Stimulated activated CD4-positive, alpha-beta T cell treated with anti-CD3 and anti-CD28 coated beads, Interleukin-12 subunit alpha, Interleukin-12 subunit beta, amount 100 ng/mL, for 4 hours (primary cell): ENCODE measurements at places on chromosomes 7 and 10.

- DNase-seq: peak; percentile 42
Measured at GRCh38 chr10:3192856-3193635, 20.5 kb upstream of the PITRM1 start.

GRCh38 chr7:16801111-16801542, 3.7 kb downstream of the AGR2 start:
- no peak for DNase-seq

DNA sequence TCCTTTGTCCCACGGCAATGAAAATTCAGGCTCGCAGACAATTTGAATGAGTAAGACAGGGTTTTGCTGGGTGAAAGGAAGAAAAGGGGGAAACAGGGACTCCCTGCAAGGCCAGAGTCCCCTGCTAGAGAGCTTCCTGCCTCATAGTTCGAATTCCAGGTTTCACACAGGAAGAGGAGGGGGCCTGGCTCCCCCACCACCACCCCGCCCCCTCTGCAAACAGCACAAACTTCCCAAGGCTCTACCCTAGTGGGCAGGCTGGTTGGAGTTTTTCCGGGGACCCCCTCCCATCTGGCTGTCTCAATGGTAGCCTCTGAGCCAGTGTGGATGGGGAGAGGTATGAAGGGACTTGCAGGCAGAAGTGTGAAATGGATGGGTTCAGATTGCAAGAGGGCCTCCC, 57.4 kb upstream of the NEBL start:
- DNase-seq: no peak

DNA sequence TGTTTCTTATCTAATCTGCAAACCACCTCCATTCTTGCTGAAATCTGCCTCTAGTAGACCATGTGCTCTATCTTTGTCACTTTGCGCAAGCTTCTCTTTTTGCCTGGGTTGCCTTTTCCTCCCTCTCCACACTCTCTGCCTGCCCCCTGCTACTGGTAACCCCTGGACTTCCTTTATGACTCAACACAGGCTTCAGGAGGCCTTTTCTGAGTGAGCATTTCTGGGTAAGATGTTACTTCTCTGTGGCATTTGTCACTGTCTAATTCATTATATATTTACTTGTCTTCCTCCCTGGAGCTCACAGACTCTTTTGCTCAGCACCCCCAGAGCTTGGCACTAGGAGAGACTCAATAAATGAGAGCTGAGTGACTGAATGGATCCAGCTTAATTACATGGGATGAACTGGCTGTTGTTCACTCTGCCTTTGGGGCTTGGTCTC, 8.4 kb downstream of the GOLGA7B start:
- no peak for DNase-seq

- DNase-seq: peak; percentile 80
Measured at GRCh38 chr10:119103903-119104653, at the start of gene DENND10. DENND10 (plus strand) TSS chr10:119104113; CDS start chr10:119104143, 30 bp downstream.

- no peak for DNase-seq
Measured at GRCh38 chr7:135747366-135747765, 1.2 kb downstream of the FAM180A start.

GRCh38 chr7:108454674-108455550, 1.3 kb downstream of the NRCAM start:
- DNase-seq: peak; percentile 4

- no peak for DNase-seq
Measured at GRCh38 chr7:33873981-33874750, 31.2 kb upstream of the BMPER start.

GRCh38 chr7:40945788-40946187, 757.1 kb downstream of the INHBA start:
- no peak for DNase-seq

DNA sequence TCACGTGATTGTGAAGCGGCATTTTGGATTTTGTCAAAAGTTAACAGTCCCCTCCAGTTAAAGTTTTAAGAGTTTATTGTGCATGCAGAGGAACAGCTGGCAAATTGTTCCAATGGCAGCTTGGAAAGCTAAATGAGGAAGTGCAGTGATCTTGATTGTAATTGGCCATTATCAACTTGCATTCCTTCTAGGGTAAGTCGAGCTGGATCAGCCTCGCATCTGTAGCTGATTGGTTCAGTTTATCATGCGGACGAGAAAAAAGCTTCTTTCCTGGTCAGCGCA, 566 bp downstream of the ZNF789 start:
- DNase-seq: no peak

DNA sequence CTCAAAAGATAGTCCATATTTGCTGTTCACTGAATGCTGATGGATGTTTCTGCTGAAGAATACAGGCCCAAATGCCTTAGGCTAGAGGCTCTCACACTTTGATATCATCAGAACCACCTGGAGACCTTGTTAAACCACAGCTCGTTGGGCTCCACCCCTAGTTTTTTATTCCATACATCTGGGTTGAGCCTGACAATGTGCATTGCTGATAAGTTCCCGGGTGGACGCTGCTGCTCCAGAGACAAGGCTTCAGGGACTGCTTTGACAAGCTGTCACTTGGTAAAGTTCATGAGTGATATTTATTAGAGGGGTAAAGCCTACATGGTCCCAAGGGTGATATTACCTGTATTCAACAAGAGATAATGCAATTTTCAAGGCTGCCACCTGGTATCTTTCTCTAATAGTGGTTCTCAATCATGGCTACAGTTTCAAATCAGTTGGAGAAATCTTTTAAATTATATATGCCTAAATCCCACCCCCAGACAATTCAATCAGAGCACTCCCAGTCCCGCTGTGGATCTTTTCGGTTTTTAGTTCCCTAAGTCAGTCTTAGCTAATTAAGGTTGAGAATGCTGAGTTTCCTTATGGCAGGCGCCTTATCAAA, 107.1 kb upstream of the GSDME start:
- DNase-seq: no peak

DNA sequence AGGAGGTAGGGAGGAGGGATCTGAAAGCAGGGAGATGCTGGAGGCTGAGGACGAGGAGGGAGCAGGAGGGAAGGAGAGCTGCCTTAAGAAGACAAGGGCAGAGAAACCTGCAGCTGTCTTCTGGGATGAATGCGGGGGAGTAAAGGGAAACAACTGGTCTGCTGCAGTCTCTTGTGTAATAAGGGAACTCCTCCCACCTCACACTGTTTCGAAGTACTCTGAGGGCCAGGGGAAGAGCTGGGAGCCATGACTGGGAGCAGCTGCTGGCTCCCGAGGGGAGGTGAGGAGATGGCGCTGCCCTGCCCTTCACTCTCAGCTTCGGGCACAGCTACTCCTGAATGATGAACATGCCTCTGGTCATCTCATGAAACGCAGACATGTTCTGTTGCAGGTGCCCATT, 65.1 kb downstream of the CLEC2L start:
- DNase-seq: no peak

GRCh38 chr7:31948029-31948428, 122.2 kb downstream of the PDE1C start:
- DNase-seq: no peak

DNA sequence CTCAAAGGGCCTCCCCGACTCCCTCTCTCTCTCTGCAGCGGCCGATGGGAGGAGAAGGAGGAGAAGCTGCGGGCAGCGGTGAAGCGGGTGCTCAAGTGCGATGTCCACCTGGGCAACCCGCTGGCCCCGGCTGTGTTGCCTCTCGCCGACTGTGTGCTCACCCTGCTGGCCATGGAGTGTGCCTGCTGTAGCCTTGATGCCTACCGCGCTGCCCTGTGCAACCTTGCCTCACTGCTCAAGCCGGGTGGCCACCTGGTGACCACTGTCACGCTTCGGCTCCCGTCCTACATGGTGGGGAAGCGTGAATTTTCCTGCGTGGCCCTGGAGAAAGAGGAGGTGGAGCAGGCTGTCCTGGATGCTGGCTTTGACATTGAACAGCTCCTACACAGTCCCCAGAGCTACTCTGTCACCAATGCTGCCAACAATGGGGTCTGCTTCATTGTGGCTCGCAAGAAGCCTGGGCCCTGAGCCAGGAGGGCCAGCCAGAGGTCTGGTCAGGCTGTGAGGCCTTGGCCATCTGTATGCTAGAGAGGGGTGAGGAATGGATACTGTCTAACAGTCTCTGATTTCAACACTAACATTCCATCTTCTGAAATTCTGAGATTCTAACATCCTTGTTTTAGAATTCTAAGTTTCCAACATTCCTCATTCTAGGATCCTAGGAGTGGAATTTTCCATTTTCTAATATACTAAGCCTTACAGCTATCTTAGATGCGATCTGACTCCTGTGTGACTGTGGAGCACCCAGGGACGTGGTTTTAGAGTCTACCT, 3.6 kb downstream of the INMT start:
- DNase-seq: no peak

DNA sequence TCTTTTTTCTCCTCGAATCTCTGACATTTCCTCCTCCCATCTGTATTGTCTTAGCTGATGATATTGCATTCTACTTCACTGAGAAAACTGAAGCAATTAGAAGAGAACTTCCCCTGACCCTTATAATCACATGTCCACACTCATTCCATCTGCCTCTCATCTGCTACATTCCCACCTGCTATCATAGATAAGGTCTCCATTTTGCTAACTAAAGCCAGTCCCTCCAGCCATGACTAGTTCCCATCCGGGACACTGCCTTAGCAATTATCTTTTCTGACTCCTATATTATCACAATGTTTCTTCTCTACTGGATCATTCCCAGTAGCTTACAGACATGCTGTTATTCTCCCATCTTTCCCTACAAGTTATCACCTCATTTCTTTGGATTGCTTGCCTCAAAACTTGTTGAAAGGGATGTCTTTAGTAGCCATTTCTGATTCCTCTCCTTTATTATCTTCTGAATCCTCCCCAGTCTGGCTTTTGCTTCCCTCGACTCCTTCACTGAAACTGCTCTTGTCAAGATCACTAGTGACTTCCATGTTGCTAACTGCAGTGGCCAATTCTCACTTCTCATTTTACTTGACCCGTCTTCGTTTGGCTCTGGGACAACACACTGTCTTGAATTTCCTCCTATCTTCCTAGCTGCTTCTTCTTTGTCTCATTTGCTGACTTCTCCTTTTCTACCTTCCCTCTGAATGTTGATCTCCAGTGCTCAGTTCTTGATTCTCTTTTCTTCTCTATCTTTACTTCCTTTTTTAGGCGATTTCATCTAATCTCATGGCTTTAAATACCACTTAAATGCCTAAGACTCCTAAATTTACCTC, 35.9 kb downstream of the FZD1 start:
- DNase-seq: no peak

DNA sequence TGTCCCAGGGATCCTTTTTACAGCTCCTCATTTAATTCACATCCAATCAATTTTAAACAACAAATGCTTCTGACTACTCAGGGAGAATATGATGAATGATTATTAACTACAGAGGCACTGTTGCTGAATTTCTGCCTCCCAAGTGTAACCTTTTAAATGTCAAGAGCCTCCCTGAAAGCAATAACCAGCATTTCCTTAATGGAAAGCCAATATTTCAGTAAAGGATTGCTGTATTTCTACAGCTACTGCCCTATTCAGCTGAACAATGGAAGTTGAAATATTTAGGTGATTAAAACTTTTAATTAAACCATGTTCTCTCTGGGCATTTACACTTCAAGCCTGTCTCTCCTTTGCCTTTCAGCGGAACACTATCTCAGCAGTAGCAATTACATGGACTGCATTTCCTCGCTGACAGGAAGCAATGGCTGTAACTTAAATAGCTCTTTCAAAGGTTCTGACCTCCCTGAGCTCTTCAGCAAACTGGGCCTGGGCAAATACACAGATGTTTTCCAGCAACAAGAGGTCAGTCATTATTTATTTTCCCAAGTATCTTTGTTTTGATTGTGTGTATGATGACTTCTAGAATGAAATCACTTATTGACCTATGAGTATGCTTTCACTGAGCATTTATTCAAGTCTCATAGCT, 304.7 kb downstream of the BICC1 start:
- no peak for DNase-seq

GRCh38 chr10:131568866-131569265, 257.3 kb upstream of the TCERG1L start:
- no peak for DNase-seq

GRCh38 chr7:107025449-107026103, 18.9 kb upstream of the PRKAR2B start:
- DNase-seq: no peak

GRCh38 chr7:123944395-123944794, 19.4 kb downstream of the SPAM1 start:
- DNase-seq: no peak

DNA sequence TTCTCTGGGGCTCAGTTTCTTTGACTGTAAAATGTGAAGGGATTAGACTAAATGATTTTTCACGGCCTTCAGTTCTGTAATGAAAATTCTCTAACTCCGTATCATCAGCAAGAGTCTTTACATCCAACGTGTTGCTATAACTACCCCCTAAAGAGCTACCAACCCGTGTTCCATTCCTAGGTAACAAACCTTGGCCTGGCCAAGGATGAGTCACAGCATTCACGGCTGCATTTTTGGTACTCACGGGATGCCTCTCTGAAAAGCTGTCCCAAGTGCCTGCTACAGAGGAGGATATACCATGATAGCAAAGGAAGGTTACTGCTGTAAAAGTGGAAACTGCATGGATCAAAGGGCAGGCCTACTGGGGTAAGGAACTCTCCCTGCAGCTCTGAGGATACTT, 5.9 kb downstream of the LRRC4 start:
- no peak for DNase-seq

GRCh38 chr7:1646957-1647891, 22.9 kb upstream of the ELFN1 start:
- DNase-seq: no peak

GRCh38 chr7:22681852-22682657, 44.9 kb upstream of the IL6 start:
- DNase-seq: no peak

DNA sequence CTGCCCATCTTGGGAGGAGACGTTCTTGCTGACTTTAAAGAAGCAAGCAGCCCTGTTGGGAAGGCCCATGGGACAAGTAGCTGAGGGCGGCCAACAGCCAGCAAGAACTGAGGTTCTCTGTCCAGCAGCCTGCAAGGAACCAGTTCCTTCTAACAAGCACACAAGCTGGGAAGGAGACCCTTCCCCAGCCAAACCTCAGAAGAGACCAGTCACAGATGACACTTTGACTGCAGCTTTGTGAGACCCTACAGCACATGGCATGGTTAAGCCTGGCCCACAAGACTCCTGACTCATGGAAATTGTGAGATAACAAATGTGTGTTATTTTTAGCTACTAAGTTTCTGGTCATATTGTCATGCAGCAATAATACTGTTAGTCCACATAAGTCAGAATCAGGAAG, 99.9 kb downstream of the PRLHR start:
- no peak for DNase-seq

DNA sequence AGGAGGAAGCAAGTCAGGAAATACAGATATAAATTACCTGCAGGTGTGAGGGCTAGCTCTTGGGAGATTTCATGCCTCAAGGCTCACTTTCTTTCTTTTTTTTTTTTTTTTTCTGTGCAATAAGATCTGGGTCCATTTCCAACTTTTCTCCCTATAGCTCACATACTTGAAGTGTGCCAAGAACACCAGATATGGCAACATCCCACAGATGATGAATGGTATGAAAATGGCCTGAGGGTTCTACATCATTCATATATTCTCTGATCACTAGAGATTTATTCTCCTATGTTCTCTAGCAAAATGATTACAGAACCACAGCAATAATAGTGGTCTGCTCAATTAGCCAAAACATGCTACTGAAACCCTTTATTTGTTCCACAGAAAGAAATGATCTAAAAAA, 117.2 kb downstream of the LRRTM3 start:
- no peak for DNase-seq

GRCh38 chr7:86454753-86455152, 189.0 kb upstream of the GRM3 start:
- no peak for DNase-seq
